Left renal pelvis (tissue), 4 donors: ENCODE measurements at places on chromosomes 5 and 9. TPM values are rescaled to one million over a fixed set of nuclear protein-coding genes. Genes with fewer than 3 reads are reported as not detected.

DNA sequence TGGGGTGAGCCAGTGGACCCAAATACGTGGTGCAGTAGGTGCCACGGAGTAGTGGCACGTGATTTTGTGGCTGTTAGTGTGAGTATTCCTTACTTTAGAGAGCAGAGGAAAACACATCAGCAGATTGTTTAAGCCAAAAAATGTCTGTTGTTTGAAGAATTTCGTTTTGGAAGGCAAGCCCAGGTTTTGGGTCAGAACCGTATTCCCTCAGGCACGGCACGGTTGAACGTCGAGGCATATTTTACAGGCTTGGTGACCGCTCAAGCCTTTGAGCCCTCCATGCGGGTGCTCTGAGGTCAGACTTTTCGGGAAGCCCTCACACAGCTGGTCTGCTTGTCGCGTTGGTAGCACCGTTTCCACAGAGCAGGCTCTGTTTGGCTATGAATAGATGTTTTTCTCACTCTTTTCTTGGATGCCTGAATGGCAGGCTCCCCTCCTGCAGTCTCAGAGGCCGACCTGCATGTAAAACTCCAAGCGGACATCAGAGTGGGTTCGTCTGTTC lies 27.2 kb downstream of the NEK6 start:
- DNase-seq, result no peak

GRCh38 chr5:74424162-74424868 lies 216.2 kb downstream of the ENC1 start:
- DNase-seq, result no peak

DNA sequence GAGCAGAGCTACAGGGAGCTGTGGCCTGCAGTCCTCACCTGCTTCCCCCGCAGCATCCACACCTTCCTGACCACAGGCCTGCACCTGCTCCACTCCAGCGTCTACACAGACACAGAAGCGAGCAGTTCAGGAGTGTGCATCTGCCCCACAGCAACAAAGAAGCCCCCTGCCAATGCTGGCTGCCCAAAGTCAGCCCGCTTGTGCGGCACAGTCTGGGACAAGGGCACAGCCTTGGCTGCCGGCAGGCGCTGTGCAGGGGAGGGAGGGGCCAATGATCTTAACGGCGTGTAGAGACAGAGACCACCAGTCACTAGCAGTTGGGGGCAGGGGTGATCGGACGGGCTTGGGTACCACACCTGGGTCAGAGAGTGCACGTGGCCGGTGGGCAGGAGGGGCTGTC lies 6.6 kb downstream of the BRD9 start:
- no peak for DNase-seq

DNA sequence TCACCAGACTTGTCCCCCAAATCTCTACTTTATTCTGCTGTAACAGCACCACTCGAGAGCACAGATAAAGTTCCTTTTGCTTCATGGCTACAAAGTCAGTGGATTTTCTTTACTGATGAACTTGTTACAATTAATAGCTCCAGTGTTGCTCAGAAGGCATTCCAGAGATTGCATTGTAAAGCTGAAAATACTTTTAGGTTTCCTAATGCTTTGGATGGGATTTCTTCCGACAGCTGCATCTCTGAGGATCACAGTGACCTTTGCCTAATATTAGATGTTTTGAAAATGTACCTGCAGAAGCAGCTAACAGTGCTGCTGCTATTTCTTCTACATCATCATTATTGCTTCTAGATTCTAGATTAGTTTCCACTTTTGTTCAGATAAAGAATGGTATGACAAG lies 58.8 kb upstream of the TMEM171 start:
- no peak for DNase-seq

DNA sequence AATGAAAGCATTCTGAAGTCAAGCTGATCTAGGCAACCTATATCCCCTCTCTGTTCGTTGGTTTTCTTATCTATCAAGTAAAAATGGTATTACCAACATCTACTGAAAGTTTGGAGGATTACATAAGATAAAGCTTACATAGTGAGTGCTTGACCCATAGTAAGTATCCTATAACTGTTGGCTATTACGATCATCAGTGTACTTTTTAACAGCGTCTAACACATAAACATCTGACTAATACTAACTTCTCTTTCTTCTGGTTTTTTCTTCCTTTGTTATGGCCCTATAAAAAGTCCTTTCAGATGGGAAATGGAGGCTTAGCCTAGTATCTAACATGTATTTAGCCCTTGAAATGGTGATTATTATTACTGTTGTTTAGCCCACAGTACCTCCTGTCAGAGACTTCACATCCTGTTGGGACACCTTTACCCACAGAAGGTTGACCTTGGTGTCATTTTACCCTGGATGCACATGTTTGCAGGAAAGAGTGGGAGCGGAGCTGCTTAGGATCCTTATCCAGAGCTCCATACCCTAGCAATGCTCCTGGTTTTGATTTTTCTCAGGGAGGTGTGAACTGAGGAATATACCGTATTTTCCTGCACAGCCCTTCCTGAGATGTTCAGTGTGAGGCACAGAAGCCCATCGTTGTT lies 6.0 kb downstream of the INSYN2B start:
- DNase-seq, result no peak

DNA sequence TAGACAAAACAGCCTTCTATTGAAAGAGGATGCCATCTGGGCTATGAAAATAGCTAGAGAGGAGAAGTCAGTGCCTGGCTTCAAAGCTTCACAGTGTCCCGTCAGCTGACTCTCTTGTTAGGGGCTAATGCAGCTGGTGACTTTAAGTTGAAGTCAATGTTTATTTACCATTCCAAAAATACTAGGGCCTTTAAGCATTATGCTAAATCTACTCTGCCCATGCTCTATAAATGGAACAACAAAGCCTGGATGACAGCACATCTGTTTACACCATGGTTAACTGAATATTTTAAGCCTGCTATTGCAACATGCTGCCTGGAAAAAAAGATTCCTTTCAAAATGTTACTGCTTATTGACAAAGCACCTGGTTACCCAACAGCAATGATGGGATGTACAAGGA lies 309.1 kb downstream of the NTRK2 start:
- DNase-seq, result no peak

- no peak for DNase-seq
Observed at GRCh38 chr5:130102960-130103359, 198.7 kb downstream of the CHSY3 start.

DNA sequence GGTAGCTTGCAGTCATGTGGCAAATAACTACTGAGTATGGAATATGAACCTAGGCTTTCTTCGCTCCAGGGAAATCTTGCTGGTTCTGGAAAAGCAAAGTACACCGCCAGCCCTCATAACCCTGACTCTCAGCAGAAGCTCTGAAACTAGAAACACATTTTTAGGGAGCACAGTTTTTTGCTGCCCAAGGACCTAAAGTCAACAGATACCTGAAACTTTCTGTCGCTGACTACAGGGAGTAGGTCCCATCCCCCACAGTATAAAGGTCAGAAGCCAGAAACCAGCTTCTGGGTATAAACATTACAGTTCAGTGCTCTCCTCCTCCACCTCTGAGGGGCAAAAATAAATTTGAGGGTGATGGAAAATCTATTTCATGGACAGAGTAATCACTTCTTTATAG lies 3.0 kb downstream of the ATOX1 start:
- no peak for DNase-seq

GRCh38 chr5:13700626-13701025 lies 243.9 kb downstream of the DNAH5 start:
- DNase-seq, result no peak

DNA sequence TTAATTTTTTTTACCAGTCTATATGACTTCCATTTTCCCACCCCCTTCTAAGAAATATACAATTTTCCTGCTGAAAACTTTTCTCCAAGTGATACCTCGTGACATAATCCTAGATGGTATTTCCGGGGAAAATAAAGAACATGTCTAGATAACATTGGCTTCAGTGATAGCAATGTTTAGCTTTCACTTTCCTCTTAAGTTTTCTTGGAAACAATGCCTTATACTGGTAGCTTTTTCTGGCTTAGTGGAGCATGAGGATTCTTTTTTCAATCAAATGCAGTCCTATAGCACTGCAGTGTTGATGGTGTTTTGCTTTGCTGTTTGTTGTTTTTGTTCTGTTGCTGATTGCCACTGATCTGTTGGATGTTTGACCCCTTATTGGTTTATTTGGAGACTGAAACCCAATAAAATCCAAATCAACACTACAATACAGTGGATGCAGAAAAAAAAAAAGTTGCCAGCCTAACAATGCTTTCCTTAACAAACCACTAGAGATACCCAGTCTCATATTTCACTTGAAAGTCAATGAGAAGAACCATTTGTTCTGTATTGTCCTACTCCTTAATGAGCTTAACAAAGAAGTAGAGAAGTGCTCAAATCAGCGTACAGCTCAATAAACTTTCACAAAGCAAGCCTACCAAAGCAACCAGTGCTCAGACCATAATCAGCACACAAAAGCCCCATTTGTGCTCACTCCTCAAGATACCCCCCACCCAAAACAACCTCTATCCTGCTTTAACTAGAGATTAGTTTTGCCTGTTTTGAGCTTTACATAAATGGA lies 74.2 kb upstream of the GRAMD2B start:
- DNase-seq, result no peak

STOML2 gene
- 116 TPM for polyA plus RNA-seq

SMIM33 gene
- not detected for polyA plus RNA-seq

CDC14B gene
- 27.3 TPM for polyA plus RNA-seq
